ENCODE measurements at places on chromosomes 6 and 20.
A peak's percentile ranks its signal among the peaks of the same experiment; 100 is the strongest.

GRCh38 chr6:144820270-144820669 is 535.1 kb downstream of the UTRN start:
- DNase-seq = no peak

- DNase-seq = no peak
These were observed 15.2 kb downstream of the CHMP4B start for GRCh38 chr20:33826270-33826897.

DNA sequence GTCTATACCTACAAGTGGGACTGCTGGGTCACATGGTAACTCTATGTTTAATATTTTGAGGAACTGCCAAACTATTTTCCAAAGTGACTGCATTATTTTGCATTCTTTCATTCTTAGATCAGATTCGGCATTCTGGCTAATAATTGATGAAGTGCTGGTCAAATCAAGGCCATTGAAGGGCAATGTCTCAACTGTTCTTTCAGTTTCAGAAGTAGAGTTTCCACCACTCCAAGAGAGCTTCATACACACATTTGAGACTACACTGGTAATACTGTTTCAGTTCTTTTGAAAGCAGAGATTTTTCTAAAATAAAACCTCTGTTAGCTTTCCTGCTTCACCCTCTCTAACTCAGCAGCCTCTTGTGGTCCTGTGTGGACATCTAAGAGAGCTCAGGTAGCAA is 154.5 kb downstream of the CFAP61 start:
- peak; percentile 54 for DNase-seq

DNA sequence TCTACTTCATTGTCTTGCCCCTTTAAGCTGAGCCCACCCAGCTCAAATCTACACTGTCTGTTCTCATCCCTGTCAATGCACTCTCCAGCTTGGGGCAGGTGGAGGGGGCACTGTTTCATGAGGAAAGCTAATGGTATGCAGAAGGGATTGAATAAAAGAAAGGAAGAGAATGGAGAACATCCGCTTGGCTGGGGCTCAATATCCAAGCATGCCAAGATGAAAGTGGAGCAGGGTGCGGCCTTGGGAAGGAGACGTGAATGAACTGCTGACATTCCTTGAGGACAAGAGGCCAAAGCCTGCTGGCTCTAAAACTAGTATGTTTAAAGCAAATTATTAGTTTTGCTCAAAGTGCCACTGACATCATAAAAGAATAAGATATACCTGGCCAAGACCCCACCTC is 24.2 kb downstream of the AKAP12 start:
- no peak for DNase-seq

DNA sequence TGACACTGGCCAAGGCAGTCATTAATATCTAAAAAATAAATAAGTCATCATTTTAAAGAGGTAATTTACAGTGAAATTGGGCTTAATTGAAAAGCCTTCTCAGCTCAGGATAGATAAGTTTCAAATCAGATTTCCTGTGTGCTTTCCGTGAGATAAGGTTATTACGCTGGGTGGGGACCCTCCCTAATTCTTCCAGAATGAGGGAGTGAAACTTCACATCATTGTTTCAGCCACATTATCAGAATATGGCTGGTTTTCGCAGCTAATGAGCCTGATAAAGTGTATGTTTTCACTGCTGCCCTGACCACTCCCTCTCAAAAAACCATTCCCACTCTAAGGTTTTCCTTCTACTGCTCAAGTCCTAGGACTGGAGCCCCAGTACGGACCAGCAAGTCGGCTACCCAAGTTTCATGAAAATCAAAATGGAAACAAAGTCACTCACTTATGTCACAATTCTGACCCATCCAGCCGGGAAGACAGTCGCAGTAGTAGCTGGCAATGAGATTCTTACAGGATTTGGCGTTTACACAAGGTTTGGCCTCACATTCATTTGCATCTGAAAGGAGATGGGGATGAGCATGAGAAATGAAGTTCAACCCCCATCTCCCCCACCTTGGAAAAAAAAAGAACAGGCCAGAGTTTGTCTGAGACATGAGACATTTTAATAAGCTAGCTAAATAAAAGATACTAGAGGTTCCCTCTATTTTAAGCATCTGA is 24.6 kb downstream of the JAG1 start:
- DNase-seq = no peak

DNA sequence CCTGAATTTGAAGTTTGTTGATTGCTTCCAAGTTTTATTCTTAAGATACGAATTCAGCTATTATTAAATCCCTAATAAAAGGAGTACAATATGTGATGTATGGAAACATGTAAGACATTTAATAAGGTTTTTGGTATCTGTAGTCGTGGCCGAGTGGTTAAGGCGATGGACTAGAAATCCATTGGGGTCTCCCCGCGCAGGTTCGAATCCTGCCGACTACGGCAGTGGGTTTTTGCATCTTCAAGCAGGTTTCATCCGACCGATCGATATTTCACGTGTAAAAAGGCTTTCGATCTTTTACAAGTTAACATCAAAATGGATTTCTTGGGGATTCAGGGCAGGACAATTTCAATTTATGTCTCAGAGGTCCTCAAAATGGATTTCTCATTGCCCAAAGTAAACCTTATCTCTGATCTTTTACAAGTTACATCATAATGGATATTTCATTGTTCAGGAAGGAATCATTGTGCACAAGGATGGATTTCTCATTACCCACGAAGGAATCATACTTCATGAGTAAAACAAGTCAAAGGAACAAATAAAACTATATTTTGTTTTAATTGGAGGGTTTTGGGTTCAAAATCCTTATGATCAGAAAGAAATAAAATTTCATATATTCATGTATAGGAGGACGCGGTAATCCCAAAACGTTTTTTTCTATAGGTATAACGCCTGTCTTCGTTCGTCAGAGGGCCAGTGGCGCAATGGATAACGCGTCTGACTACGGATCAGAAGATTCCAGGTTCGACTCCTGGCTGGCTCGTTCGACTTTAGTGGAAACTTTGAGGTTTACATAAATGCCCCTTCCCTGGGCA is 37.3 kb upstream of the BTN3A2 start:
- no peak for DNase-seq

- DNase-seq = peak; percentile 48
These were observed 200.5 kb upstream of the PHACTR1 start for GRCh38 chr6:12516070-12516469.

DNA sequence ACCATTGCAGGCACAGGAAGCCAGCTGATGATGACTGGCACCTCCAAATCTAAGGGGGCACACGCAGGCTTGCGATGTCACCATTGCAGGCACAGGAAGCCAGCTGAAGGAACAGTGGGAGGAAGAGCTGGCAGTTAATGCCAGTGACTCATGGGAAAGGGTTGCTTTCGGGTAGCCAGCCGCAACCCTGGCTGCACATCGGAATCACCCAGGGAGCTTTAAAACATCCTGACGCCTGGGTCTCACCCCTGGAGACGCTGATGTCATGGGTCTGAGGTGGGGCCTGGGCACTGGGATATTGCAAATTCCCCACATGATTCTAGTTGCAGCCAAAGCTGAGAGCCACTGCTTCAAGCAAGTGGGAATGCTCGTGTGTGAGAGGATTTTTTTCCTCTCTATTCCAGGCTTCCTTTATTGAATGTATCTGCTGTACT is 16.1 kb upstream of the CCN6 start:
- no peak for DNase-seq

DNA sequence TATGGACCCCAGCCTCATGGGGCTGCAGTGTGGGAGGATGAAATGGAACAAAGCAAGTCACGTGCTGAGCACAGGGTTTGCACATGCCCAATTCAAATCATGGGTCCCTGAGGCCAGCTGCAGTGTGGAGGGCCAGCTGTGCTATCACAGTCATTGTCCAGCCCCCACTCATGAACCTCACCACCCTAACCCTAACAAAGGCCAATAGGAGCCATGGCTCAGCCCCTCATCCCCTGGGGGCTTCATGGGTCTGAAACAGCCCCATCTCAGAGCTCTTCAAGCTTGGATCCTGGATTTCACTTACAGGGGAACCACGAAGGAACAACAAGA is 125.6 kb upstream of the MAFB start:
- DNase-seq = no peak

DNA sequence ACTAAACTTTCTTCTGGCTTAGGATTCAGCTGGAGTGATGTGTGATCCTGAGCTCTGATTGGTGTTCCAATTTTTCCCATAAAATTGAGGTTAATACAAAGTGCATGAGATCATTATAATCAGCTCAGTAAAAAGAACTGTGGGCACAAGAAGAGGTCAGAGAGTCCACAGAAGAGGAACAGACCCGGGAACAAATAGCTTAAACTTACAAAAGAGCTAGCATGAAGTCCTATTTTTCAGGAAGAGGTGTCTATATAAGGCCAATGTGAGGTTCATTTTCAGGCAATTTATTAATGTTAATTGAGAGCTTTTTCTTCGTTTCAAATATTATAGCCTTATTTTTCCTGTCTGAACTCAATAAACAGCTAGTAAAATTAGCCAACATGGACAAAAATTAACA is 26.9 kb upstream of the STX11 start:
- no peak for DNase-seq

DNA sequence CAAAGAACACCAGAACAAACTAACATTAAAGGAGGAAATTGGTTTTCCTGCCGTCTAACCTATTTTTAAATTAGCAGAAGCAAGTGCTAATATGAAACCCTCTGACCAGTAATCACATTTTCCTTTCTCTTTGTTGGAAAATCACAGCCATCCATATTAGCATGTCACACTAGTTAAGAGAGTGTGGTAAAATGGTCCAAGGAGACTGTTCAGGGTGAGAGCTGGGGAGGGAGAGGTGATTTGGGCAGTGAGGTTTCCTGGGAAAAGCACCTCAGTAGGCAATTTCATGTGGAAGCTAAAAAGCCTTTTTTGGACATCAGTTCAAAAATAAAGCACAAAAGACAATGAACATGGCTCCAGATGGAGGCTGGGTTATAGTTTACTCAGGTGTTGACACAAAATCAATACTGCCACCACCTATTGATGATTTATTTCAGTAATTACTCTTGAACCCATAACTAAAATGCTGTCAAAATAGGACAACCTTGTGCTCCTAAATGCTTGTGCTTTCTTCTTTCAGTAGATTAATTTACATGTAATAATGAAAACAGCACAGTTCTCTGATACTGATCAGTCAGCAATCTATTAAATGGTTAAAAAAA is 333.2 kb downstream of the SAMD5 start:
- DNase-seq = no peak

GRCh38 chr20:44460795-44461141 is 14.9 kb upstream of the TTPAL start:
- DNase-seq = peak; percentile 41

GRCh38 chr6:16334671-16335070 is 96.3 kb downstream of the GMPR start:
- no peak for DNase-seq

DNA sequence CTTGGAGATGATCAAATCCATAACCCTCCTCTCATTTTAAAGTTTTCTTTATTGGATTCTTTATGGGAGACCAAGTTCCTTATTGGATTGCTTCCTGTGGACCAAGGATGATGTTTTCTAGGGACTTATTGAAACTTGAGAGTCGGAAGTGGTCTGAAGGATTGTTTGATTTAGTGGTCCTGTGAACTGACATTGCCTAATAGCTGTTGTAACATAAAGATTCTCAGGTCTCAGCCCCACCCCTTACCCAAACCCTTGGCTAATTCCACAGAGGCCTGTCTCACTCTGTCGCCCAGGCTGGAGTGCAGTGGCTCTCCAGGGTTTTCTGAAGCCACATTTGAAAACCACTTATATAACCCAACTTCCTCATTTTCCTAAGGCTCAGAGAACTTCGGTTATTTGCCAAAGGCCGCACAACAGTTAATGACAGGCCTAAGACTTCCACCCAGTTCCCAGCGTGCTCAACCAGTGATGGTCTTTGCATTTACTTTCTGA is 77.0 kb downstream of the ATXN1 start:
- DNase-seq = no peak

DNA sequence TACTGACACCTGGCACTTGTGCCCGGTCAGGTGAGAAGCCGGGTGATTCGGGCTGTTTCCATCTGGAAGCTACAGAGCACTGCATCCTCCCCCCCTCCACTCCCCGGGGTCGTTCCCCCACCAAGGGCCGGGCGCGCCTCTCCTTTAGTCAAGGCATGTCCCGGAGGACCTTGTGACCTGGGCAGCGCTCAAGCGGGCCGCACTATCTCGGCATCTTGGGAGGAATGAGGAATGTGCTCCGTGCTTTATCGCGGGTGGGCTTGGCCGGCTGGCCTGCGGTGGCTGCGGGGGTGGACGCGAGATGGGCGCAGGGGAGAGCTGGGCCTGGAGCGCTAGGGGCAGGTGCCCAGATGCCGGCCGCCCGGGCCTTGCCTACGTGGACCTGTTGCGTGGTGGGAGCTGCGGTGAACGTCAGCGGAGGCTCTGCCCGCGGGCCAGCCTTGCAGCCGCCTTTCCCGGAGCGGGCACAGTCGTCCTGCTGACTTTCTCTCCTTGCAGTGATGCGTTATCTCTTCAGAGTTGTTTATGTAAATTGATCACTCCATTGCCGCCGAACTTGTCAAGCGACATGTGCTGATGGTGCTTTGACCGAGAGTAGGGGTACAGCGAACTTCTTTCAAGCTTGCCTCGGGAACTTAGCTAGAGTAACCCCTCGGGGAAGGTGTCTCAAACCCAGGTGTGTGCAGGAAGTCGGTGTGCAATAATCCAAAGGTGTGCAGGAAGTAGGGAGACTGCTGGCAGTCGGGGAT is 1.1 kb downstream of the LRRC1 start:
- peak; percentile 20 for DNase-seq

DNA sequence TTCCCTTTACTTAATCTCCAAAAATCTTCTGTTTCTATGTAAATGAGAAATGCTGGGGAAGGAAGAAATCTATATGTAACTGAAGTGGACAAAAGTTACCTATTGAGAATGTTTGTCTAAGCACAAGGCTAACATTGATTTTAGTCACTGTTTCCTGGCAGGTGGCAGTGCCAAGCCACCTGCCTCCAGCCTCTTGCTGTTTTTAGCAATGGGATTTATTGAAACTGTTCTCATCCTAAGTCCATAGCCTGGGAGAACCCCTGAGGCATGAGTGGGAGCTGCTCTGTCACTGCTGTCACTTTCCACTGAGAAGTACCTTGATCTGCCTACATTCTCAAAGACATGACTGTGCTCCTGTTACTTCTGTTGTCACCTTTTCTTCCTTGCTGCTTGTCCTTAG is 14.7 kb downstream of the ENPP3 start:
- DNase-seq = no peak

- DNase-seq = no peak
These were observed 131.4 kb downstream of the MMS22L start for GRCh38 chr6:97151601-97152000.

GRCh38 chr6:71733970-71734899 is 152.1 kb upstream of the RIMS1 start:
- no peak for DNase-seq

Measured in GM20000 (cell line).